ENCODE measurements at places on chromosomes 6 and 20. TPM values are rescaled to one million over a fixed set of nuclear protein-coding genes. Genes with fewer than 3 reads are reported as not detected.

DNA sequence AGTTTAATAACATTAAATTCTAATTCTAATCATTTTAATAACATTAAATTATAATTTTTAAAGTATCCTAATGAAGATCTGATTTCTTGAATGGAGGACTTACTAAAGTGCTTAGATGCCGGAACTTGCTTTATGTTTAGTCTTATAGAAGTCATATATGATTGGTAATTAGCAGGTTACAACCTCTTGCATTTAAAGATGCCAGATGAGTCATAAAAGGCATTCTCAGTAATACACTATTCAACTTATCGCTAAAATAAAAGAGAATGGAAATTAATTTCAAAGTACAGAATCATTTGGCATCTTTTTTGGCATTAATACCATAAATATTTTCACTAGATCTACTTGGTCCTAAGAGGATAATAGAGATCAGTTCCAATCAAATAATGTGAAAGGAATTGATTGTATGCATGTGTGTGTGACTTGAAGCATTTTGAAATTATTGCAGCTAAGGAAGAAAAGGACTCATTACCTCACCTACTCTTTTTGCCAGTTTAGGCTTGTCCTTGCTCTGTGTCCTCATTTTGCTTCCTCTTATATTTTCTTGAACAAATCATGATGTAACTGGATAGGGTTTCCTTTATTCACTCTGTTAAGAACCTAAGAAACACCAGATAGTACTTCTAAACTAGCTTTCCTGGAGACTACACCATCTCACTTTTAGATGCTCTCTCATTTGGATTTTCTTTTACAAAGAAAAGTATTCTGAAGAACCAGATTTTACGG, 2.7 kb downstream of the COL21A1 start:
- no peak for DNase-seq

GRCh38 chr6:25660512-25660911, 8.5 kb downstream of the SCGN start:
- DNase-seq, result peak; percentile 23

- no peak for DNase-seq
These were observed 26.5 kb upstream of the CNKSR3 start for GRCh38 chr6:154536999-154537398.

- no peak for DNase-seq
These were observed 55.6 kb upstream of the ATXN1 start for GRCh38 chr6:16816891-16817290.

GRCh38 chr6:109671733-109672132, 19.3 kb downstream of the AK9 start:
- peak; percentile 55 for DNase-seq

DNA sequence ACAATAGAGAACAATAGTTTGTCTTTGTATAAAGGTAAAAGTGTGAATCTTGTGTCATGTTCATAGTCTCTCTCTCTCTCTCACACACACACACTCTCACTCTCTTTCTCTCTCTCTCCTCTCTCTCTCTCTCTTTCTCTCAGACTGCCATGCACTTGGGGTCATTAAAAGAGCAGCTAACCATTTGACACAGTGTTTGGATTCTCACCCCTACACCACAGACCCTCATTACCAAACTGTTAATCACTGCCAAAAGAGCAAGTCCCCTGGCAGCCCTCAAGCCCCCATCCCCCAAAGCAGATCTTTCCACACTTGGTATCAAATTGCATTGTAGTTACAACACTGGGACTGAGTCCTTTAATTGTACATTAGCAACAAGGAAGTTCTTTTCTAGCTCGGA, 305.8 kb upstream of the RSPO3 start:
- peak; percentile 36 for DNase-seq

- DNase-seq, result no peak
These were observed 14.6 kb upstream of the TP53TG5 start for GRCh38 chr20:45392733-45393132.

- DNase-seq, result no peak
These were observed 86.0 kb upstream of the SLC22A16 start for GRCh38 chr6:110562316-110562915.

GRCh38 chr20:52313341-52313963, 121.9 kb upstream of the ZFP64 start:
- DNase-seq, result peak; percentile 38

- DNase-seq, result peak; percentile 3
These were observed 393 bp downstream of the RUNX2 start for GRCh38 chr6:45328523-45328922.

The SRMS gene
- total RNA-seq, result not detected

All from astrocyte (in vitro differentiated cells and primary cell).